Fibroblast of skin of back (primary cell): ENCODE measurements at places on chromosomes 11 and 22.

- DNase-seq: peak; percentile 63
Measured at GRCh38 chr11:103907548-103908455, 128.6 kb upstream of the DDI1 start.

GRCh38 chr11:111918390-111919256 is at the start of gene C11orf52:
TSS of gene C11orf52 (plus strand) at chr11:111918913. CDS start at chr11:111918973, 60 bp downstream.
- DNase-seq: peak; percentile 63

GRCh38 chr11:45653277-45653676 is 12.1 kb downstream of the CHST1 start:
- no peak for DNase-seq

GRCh38 chr11:11937957-11938356 is 70.5 kb downstream of the DKK3 start:
- DNase-seq: peak; percentile 17

- peak; percentile 15 for DNase-seq
Measured at GRCh38 chr11:112634551-112634950, 326.7 kb upstream of the NCAM1 start.

- no peak for DNase-seq
Measured at GRCh38 chr11:123233280-123233974, 38.4 kb upstream of the CLMP start.

DNA sequence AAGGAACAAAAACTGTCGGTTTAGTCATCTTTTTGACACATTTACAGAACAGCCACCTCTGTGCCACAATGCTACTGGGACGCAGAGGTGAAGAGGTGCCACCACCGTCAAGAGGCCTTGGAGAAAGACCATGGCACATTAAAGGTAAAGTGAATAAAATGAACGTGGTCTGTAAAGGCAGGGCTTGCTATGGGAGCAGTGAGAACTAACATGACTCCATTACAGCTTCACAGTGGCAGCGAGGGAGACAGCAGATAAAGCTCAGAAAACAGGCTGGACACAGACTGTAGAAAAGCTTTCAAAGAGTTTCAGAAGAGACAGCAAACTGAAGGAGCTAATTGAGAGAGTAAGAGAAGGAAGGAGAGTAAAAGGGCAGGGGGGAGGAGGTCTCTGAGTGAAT is 102.9 kb downstream of the GAB2 start:
- DNase-seq: no peak

DNA sequence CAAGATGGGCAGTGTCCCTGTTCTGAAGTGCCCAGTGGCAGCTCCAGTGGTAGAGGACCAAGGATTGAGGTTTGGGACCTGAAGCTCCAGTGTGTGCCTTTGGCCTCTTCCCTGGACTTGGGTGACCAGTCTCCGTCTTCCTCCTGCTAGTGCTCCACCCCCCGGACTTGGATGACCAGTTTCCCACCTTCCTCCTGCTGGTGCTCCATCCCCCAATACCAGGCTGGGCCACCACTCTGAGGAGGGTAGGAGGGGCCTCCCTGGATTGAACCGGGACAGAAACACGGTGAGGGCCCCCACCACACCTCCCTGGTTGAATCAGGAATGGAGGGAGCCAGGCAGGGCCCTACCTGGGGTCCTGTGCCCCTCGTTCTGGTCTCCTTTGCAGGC is 10.9 kb upstream of the NEAT1 start:
- no peak for DNase-seq

- no peak for DNase-seq
Measured at GRCh38 chr11:121533601-121534000, 80.8 kb upstream of the SORL1-AS1 start.

DNA sequence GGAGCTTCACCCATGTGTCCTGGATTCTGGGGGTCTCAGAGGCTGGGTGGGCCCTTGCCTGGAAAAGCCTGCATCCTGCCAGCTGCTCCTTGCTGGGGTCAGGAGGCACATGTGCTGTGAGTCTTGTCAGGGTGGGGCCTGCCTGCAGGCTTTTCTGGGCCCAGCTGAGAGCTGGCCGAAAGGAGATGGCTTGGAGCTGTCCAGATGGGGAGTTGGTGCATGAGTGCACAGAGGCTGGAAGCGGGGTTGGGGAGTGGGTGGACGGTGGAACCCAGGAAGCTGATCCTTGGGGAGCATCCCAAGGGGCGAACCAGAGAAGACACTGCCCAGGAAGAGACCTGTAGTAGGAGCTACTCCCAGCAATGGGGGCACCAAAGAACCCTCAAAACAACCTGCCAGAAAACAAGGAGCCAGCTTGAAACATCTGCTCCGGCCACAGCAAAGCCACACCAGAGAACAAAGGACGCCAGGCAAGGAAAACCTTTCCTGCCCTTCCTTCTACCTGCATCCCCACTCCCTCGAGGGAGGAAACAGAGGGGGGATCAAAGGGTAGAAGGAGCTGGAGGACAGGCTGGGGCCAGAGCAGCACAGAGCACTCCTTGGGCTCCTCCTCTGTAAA is 8.2 kb upstream of the KCTD17 start:
- no peak for DNase-seq

DNA sequence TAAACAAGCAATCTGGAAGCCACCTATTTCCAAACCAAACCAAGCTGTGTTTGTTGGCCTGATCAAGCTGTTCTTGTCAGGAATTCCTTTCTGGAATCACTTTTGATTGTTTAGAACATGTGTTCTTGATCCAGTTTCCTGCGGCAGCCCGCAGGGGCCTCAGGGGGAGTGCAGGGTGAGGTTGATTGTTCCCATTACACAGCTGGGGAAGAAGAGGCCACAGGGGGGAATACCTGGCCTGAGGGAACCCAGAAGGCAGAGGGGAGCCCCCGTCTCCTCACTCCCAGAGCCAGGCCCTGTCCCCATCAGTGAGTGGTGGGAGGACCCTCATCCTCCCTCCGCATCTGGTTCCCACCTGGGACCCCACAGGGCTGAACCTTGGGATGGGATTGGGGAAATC is 4.2 kb downstream of the MRGPRD start:
- no peak for DNase-seq

- no peak for DNase-seq
Measured at GRCh38 chr11:112537846-112538330, 277.2 kb upstream of the PLET1 start.

- DNase-seq: no peak
Measured at GRCh38 chr22:33715237-33715985, 204.9 kb downstream of the LARGE1 start.

DNA sequence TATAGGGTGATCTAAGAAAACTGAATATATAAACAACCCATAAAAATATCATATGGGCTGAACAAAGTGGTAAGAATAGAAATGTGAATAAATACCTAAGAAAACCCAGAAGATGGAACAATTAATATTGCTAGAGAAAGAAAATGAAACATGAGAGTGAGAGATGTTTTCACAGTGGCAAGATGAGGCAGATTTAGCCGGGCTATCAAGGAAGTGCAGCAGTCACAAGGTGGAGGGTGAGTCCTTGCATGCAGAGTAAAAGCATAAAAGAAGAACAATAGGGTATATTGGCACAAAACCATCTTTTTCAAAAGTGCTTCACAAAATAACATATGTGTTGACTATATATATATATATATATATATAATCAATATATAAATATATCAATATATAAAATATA is 49.6 kb downstream of the NOX4 start:
- no peak for DNase-seq

DNA sequence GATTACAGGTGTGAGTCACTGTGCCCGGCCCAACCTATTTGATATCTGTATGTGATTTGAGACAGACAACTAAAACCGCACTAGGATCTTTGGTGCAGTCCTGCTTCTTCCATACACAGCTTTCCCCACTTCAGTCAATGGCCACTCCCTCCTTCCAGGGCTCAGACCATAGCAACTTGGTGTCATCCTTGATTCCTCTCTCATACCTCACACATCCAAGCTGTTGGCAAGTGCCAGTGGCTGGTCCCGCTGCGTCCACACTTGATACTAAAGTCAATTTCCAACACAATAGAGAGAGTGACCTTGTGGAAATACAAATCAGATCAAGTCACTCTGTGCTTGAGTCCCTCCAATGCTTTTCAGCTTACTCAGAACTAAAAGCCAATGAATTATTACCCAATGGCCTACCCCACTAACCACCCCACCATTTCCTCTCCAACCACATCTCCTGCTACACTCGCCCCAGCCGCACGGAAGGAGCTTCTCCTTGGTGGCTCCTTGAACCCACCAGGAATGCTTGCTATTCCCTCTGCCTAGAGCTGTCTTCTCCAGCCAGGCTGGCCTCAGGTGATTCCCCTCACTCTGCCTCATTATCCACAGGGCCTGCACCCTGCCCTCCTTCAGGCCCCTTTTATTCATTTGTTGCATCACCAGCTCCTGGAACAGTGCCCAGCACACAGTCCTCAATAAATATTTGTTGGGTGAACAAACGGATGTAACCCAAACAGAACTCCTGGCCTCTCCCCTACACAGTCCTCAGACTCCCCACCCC is 12.9 kb downstream of the ABTB2 start:
- DNase-seq: no peak

GRCh38 chr22:19604711-19605268 is 80.6 kb upstream of the CLDN5 start:
- no peak for DNase-seq

GRCh38 chr11:126338346-126339055 is 17.0 kb upstream of the ST3GAL4 start:
- DNase-seq: no peak
